ENCODE measurements at places on chromosomes 1 and 21.

- peak; percentile 15 for DNase-seq
Observed at GRCh38 chr1:161836018-161836417, 69.9 kb downstream of the ATF6 start.

GRCh38 chr1:52549267-52549666 is 3.6 kb downstream of the TUT4 start:
- no peak for DNase-seq

GRCh38 chr1:91809317-91809716 is 76.6 kb downstream of the TGFBR3 start:
- no peak for DNase-seq

- DNase-seq = no peak
Observed at GRCh38 chr1:54285815-54286345, 85.9 kb downstream of the MRPL37 start.

DNA sequence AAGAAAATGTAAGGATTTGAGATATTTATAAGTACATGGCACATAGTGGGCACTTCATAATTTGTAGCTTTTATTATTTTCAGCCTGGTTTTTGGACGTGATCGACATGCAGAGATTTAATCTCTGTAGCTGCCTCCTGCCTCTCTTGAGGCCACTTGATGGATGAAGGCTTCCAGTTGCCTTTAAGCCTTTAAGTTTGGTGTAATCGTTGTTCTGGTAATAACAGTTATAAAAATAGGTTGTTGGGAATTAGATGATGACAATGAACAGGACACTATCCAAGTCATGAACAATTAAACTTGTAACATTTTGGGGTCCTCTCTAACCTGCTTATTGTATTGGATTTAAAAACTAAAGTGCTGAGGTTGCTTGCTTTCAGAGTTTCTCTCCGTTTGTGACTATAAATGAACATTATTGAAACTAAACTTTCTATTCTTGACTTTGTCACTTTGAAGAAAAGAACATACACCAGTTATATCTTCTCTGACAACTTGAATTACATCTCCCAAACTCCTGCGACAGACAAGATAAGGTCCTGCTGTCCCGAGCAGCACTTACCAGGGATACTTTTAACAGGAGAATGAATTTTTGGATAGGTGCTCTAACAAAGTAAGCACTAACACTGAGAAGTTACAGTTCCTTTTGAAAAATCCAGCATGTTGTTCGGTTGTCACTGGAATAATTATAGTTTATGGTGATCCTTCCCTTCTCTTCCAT is 295.0 kb downstream of the NFIA start:
- no peak for DNase-seq

- DNase-seq = no peak
Observed at GRCh38 chr1:25560001-25560400, 16.6 kb downstream of the LDLRAP1 start.

DNA sequence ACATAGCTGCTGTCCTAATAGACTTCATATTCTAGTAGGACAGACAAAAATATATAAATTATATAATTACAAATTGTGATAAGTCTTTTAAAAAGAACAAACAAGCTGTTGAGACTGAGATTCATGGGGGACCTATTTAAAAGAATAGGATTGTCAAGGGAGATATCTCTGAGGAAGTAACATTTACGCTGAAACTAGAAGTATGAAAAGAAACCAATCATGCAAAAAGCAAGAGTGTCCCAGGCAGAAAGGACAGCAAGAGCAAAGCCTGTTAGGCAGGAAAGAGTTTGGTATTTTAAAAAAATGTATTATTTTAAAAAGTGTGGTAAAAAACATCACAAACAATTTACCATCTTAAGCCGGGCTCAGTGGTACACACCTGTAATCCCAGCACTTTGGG is 9.1 kb upstream of the METTL13 start:
- no peak for DNase-seq

- DNase-seq = no peak
Observed at GRCh38 chr1:90821152-90821787, 104.2 kb upstream of the BARHL2 start.

DNA sequence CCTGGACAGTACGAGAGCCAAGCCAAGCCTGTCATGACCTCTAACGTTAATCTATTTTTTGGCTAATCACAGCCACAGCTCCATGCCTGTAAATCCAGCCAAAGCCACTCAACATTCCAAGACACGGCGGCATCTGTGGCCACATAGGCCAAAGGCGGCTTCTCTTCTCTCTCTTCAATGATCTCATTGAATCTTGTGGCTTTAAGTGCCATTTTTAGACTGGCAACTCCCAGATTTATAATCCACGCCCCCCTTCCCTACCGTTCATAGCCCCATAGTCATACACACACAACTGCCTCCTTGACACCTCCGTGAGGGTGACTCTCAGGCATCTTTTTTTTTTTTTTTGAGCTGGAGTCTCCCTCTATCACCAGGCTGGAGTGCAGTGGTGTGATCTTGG is 5.7 kb upstream of the SELENON start:
- DNase-seq = no peak

GRCh38 chr1:234775477-234776246 is 165.7 kb upstream of the IRF2BP2 start:
- DNase-seq = no peak

DNA sequence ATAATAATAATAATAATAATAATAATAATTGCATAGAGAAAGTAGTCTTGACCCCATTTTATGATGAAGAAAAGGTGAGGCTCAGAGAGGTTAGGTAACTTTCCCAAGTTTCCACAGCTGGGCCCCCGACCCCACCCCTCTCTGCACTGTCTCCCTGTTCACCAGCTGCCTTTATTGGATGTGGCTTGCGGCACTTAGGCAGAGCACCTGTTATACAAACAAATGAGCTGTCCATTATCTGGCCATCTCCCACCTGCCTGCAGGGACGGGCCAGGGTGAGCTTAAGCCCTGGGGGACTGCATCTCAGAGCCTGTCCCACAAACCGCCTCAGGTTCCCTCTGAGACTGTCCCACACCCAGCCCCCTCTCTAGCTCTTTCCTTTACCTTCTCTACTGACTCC is 10.1 kb upstream of the EFNA1 start:
- no peak for DNase-seq

- DNase-seq = no peak
Observed at GRCh38 chr1:233480198-233480597, 133.7 kb upstream of the KCNK1 start.

- DNase-seq = peak; percentile 80
Observed at GRCh38 chr1:109370712-109371340, 26.9 kb downstream of the SORT1 start.

DNA sequence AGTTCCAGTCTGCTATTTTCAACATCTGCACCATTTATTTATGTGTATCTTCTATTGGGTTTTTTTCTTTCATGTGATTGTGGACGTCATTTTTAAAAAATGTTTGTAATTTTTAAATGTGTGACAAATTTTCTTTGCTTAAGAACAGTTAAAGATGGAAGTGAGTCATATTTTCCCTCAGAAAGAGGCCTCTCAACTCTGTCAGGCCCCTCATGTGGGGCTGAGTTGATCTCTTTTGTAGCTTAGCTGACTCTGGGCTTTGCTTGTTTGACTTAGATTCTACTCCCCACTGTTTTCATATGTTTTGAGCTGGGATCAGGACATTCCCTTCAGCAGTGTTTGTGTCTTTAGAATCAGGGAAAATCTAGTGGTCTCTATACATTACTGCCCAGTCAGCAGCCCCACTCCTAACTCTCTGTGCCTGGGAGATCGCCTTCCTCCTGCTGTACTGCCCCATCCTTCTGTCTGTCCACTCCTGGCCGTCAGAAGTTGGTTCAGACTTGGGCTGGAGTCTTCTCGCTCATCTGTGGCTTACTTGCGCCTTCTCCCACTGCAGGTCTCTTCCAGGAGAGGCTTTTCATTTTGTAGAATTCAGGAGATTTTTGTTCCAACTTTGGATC is 137.4 kb downstream of the DYRK1A start:
- DNase-seq = peak; percentile 13

DNA sequence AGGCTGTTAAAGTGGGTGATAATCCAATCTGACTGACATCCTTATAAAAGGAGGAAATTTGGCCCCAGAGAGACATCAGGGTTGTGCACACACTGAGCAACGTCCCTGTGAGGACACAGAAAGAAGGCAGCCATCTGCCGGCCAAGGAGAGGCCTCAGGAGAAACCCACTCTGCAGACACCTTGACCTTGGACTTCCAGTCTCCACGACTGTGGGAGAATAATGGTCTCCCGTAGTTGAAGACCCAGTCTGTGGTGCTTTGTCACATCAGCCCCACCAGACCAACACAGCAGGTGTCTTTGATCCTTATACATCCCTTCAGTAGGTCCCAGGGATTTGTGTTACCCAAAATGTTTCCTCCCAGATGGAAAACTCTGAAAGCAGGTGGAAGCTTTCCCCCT is 4.2 kb upstream of the DNAJC28 start:
- DNase-seq = no peak

DNA sequence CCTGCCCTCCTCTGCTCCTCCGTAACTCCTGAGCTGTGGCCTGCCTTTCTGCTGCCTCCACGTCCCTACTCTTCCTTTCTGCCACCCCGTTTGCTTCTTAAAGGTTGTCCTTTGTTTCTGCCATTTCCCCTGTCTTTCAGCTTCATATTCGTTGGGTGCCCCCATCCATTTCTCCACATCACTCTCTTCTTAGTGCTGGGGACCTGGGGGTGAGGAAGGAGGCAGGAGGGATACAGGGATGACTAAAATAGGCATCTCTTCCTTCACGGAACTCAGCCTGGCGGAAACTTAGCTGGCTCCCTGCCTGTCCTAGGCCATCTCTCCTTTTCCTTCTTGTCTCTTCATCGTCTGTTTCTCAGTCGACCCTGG is 67.0 kb upstream of the CD1D start:
- DNase-seq = no peak

GRCh38 chr21:34615487-34615814 is 538 bp upstream of the RCAN1 start:
- DNase-seq = no peak

DNA sequence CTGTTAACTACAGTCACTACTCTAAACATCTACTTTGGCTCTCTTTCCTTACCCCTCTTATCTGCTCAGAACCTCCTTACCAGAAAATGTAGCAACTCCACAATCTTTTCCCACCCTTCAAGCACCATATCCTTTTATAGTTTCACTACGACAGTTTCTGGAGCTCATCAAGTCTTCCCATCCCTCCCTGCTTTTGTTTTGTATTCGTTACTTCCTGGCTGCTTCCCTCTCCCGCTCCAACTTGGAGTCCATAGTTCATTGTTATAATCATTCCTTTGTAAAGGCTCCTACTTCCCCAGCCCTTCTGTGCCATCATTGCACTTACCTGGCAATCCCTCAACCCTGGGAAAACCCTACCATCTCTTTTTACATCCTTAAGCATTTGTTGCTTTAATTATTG is 18.0 kb downstream of the MPZL1 start:
- no peak for DNase-seq

DNA sequence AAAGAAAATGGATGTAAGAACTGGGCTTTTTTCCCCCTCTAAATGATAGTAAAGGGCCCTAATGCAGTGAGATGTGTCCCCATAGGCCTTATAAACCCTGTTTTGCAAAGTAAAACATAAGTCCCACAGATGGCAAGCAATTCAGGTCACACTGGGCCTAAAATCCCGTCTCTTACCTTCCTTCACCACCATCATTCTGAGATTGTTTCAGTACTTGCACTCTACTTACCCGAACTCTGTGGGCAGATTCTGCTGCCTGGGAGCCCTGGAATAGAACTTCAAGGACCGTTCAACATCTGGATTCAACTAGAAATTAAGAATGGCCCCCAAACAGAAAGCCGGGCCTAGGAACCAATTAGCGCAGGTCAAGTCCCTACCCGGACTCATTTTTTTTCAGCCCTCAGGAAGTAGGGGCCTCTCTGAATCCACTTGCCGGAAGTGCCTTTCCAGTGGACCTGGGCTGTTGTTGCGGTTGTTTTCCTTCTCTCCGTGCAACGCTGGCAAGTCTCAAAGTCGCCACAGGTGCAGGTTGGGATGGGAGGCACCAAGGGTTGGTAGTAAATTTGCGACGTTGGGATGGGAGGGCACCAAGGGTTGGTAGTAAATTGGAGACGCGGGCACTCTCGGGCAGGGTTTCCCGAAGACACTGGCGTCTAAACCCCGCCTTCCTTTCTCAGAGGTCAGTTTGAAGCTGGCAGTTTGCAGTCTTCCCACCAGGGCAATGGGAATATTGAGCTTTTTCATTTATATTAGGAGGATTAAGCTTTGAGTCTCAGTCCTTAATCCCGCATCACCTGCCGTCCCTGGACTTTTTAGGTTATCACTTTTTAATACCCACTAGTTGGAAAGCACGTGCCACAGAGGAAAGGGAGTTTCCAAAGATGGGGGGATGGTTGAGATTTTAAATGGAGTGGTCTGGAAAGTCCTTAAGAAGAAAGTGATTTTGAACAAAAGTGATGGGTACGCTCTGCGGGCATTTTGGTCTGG is at the start of gene TMEM69:
TSS of gene TMEM69 (plus strand) at position 428 of the 987 bp plus-strand sequence. CDS start 2,888 bp downstream, outside the sequence.
- peak; percentile 75 for DNase-seq

GRCh38 chr1:29964718-29965533 is 728.6 kb downstream of the PTPRU start:
- DNase-seq = no peak

GRCh38 chr1:93219443-93219842 is 38.9 kb downstream of the CCDC18 start:
- no peak for DNase-seq

DNA sequence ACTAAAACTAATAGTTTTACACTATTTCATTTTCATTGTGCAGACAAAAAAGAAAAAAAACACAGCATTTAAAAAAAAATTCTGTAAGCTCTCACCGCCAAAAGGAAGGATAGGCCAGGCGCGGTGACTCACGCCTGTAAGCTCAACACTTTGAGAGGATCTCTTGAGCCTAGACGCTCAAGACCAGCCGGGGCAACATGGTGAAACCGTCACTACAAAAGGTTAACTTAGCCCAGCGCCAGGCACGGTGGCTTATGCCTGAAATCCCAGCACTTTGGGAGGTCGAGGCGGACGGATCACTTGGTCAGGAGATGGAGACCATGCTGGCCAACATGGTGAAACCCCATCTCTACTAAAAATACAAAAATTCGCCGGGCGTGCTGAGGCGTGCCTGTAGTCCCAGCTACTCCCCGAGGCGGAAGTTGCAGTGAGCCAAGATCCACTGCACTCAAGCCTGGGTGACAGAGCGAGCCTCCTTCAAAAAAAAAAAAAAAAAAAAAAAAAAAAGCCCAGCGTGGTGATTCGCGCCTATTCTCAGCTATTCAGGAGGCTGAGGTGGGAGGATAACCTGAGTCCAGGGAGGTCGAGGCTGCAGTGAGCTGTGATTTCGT is 14.3 kb upstream of the SPEN start:
- DNase-seq = no peak

DNA sequence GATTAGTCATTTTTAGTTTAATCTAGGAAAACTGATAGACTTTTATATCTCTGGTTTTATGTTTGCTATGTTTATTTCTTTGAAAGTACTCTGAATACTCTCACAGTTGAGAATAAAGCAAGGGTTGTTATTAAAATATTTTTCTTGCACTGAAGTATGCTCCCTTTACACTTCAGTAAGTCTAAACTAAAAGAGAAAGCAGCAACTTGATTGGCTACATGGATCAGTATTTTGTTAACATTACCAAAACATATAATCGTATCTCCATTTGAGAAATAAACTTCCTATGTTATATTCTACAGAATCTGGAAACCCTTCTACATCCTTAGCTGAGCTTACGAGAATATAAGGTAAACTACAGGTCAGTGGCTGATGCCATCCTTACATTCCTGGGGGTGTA is 149.5 kb upstream of the HP1BP3 start:
- DNase-seq = no peak

GRCh38 chr1:77948841-77949424 is 29.9 kb downstream of the FUBP1 start:
- no peak for DNase-seq

All from GM04503 (cell line).